NCI-H1436 treated with DMSO at 0.1 percent for 48 hours (cell line): ENCODE measurements at places on chromosomes 11 and 22.

GRCh38 chr11:64400667-64401066, 41.7 kb downstream of the RPS6KA4 start:
- DNase-seq: no peak

DNA sequence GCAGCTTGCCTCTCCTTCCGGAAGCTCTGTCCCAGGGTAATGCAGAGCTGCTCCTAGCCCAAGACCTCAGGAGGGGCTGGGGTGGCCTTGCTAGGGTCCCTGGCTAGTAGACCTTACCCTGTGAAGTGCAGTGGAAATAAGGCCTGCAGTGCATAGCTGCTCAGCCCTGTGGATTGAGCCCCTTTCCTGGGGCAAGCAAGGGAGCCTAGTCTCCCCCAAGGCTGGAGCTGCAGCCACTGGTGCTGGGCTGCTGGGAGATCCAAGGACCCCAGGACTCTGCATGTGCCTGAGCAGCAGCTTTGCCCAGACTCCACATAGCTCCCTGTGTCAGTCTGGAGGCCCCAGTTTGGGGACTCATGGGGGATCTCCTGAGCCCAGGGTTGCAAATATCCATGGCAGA, 57.9 kb downstream of the FANCF start:
- no peak for DNase-seq

- DNase-seq: no peak
Observed at GRCh38 chr11:126332221-126332711, 23.2 kb upstream of the ST3GAL4 start.

DNA sequence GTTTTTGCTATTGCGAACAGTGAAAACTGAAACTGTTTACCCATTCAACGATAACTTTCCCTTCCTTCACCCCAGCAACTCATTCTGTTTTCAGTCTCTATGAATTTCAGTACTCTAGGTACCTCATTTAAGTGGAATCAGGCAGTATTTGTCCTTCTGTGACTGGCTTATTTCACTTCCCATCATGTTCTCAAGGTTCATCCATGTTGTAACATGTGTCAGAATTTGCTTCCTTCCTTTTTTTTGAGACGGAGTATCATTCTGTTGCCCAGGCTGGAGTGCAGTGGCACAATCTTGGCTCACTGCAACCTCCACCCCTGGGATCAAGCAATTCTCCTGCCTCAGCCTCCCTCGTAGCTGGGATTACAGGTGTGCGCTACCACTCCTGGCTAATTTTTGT, 23.7 kb downstream of the HTR3B start:
- DNase-seq: no peak

GRCh38 chr11:15146271-15147003, 31.7 kb downstream of the INSC start:
- no peak for DNase-seq

DNA sequence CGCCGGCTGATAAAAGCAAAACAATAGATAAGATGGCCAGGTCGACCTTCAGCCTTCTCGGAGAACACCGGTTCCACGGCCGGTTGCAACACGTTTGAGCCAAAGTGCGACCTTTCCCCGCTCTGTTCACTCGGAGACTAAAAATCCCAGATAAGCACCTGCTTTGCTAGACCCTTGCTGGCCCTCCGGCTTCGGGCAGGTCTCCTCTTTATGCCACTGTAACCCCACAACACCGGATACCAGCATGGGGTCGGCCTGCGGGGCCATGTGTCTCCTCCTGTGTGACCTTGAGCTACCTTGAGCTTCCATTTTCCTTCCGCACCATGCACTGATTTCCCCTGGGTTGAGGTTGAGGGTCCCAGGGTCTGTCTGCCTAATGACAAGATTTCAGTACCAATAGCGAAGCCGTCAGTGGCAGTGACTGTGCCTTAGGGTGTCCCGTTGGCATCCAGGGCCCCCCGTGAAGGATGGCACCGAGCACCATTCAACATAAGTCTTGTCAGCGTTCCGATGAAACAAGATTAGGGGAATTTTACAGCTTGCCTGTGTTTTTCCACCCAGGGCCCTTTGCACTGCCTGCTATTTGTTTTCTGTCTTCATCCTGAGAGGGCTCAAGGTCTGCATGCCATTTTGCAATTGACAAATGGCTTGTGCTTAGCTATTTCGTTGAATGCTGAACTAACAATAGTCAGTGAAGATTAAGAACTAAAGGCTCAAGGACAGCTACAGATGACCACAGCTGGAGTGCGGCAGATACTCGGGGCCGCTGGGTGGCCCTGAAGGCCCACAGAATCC, 118.6 kb downstream of the KCNQ1 start:
- no peak for DNase-seq

DNA sequence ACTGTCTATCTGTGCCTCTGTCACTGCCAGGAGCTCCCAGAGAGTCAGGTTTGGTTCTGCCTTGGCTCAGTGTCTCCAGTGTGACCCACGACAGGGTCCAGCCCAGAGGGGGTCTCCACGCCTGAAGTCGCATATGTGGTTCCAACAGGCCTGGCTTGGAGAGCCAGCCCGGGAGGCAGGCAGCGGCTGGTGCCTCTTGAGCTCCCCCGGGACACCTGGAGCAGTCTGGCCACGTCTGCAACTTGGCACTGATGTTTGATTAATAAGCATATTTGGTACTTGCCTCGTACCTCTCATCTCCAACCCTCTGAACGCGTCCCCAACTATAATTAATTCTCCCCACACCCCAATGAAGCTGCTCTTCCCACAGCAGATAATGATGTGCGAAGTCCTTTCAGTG, 31.7 kb upstream of the SHISAL1 start:
- DNase-seq: no peak

DNA sequence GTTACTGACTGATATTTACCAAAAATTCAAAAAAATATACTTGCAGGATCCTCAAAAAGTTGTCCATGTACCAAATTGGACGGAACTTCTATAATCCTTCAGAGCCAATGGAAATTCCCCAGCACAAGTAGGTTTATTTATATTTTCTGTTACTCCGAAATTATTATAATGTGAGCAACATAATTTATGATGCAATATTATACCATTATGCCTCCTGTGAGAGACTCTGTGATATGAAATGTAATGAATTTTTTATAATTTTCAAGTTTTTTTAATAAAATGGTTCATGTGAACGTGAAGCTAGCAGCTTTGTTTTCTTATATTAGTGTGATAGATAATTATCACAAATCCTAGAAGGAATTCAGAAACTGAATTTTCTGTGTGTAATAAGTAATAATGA, 18.2 kb downstream of the PIWIL4 start:
- no peak for DNase-seq
